Neural crest cell (in vitro differentiated cells): ENCODE measurements at places on chromosomes 5 and 9. TPM values are rescaled to one million over a fixed set of nuclear protein-coding genes. Genes with fewer than 3 reads are reported as not detected.

Gene PRRX2
- total RNA-seq: 0.65 and 0.68 TPM in 2 replicates

Gene CDHR2
- total RNA-seq: not detected in 2 replicates

Gene TMEM215
- 0.57 and 0.72 TPM in 2 replicates for total RNA-seq

- no peak for DNase-seq
Observed at GRCh38 chr5:57696825-57697570, 214.4 kb upstream of the ACTBL2 start.

- no peak for DNase-seq
Observed at GRCh38 chr9:13410566-13411031, 131.1 kb upstream of the MPDZ start.

Gene BTNL8
- total RNA-seq: not detected in 2 replicates

DNA sequence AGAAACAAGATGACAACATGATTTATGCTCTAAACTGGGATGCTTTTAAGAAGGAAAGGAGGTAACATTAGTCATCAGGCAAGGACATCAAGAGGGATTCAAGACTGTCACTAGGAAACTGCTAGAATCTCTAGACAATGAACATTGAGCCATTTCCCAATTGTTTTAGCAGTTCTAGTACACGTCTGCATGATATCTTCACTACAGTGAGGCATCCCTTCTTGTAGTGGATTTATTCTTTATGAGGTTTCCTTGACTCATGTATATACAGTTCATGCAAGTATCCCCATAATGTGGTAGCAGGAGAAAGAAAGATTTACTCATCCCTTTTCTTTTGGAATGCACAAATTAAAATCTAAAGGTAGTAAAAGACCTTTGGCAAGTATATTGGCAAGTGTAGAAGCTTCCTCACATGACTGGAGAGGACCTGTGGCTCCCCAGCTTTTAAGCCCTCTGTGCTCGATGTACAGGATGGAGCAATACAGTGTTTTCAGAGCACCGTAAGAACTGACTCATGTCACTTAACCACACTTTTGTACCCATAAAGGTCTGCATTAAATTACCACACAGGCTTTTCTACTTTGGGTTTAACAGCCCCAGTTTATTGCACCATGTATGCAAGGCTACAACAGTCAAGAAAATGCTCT is 335.9 kb downstream of the SEMA5A start:
- DNase-seq: no peak

Gene SLC25A2
- total RNA-seq: 0.72 and 1.1 TPM in 2 replicates

Gene C9orf43
- total RNA-seq: 0.68 and 0.77 TPM in 2 replicates
